Natural killer cell (primary cell): ENCODE measurements at places on chromosomes 1 and 21. TPM values are rescaled to one million over a fixed set of nuclear protein-coding genes. Genes with fewer than 3 reads are reported as not detected.

CLEC20A gene
- not detected for total RNA-seq

DNA sequence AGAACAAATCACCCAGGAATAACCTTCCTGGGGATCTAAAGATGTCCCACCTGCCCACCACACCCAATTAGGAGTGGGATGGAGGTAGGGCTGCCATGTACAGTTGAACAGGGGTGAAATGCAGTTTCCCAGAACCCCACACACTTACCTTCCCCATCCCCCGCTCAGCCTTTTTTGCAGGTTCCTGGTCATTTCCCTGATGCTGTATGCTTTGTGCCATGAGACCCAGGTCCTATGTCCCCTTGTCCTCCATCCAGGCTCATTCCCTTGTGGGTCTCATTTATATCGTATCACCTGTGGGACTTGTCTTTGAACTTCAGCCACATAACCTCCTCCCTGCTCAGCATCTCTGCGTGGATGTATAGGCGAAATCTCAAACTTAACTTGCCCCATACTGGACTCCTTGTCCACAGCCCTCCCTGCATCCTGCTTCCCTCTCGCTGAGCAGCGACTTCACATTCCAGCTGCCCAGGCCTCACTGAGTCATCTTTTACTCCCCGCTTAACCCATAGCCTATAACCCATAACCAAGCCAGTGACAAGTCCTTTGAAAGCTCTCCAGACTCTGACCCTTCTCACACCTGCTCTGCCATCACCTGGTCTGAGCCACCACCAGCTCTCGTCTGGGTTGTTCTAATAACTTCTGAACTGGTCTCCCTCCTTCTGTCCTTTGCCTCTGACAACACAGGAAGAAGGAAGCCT is 4.7 kb downstream of the LDLRAD2 start:
- no peak for DNase-seq

SYTL1 gene
- total RNA-seq, result 244 TPM

DNA sequence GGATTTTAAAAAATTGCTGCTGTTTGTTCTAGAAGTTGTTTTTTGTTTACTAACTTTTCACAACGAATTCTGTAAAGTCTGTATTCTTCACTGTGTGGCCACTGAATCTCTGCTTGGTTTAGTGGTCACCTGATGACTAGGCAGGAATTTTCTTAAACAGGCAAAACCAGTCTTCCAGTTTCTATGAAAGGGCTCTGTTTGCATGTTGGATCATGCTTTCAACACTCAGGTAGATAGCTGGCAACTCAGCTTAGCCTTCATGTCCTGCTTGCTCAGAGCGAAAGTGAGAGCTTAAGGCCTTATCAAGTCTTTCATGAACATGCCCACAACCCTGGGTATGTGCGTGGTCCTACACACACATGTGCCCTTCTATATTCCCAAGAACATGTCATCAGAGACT is 52.4 kb upstream of the CCDC190 start:
- DNase-seq, result no peak

- no peak for DNase-seq
These were observed 24.7 kb downstream of the APCS start for GRCh38 chr1:159612211-159612885.

GRCh38 chr1:110430366-110430765 is 20.6 kb upstream of the PROK1 start:
- DNase-seq, result no peak
